Stimulated activated CD4-positive, alpha-beta T cell treated with anti-CD3 and anti-CD28 coated beads, Interleukin-15, amount 100 ng/mL, for 24 hours (primary cell): ENCODE measurements at places on chromosomes 2 and 18.
A peak's percentile ranks its signal among the peaks of the same experiment; 100 is the strongest.

DNA sequence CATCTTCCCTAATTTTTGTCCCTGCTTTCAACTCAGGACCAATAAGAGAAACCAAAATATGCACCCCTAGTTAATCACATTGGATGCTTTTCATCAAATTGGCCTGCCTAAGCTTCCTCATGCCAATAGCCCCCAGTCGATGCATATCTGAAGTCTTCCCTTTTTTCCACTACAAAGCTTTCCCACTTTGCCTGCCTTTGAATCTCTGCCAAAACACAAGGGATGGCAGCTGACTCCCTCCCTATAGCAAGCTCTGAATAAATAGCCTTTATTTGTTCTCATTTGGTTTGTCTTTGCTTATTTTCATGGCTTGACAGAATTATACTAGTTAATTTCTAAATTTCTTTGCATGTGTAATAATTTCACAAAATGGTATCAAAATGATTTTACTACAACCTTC is 621.2 kb downstream of the MBD2 start:
- no peak for DNase-seq

DNA sequence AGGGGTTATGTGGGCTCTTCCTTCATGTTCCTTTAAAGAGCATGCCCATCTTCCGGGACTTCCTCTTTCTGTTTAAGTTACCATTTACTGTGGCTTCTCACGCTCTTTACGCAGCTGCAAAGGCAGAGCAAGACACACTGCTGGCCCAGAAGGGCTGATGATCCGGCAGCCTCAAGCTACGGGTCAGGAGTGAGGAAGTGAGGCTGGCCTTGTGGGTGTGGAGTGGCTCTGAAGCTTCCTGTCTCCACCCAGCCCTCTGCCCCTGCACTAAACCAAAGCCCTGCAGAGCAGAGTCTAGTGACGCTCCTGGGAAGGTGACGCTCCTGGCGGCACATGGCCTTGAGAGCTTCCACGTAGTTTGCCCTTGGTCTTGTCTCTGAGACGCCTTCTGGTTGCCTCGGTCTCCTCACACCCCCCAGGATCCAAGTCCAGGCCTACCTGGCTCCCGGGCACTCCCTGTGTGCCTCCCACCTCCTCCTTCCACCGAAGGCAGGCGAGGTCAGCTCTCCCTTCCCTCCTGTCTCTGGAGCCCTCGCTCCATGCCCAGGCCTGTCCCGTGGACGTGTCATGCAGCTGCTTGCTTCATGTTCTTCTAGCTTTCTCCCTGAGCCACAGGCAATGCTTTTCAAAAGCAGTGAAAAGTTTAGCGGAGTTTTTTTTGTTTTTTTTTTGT is 50.3 kb downstream of the ARL4C start:
- DNase-seq: peak; percentile 82

DNA sequence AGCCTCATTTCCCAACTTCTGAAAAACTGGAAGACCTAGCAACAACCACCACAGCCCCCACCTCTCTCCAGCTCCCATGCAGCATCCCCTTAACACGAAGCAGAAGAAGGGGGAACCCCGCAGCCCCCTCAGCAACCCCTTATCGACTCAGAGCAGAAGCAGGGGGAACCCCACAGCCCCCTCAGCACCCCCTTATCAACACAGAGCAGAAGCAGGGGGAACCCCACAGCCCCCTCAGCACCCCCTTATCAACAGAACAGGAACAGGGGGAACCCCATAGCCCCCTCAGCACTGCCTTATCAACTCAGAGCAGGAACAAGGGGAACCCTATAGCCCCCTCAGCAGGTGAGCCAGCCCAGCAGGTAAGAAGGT is 6.7 kb downstream of the SLC66A2 start:
- DNase-seq: no peak

GRCh38 chr2:170886386-170886785 is 42.7 kb upstream of the GORASP2 start:
- no peak for DNase-seq

DNA sequence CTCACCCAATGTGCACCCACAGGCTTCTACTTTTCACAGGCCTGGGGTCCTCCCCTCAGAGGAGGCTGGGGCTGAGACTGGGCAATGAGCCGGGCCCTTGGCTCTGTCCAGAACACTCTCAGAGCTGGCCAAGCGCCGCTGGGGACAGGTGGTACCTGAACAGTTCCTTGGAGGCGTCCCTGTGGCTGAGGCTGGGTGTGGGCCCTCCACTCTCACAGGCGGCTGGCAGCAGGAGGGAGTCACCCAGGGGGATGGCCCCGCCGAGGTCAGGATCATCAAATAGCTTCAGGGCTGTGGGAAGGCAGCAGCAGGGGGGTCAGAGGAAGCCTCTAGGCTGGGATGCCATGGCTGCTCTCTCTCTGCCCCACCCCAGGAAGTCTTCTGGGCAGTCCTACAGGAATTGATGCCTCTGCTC is 27.1 kb downstream of the HS1BP3 start:
- no peak for DNase-seq

- peak; percentile 22 for DNase-seq
These were observed 15.3 kb downstream of the WNT10A start for GRCh38 chr2:218895759-218896500.

- no peak for DNase-seq
These were observed 78.1 kb upstream of the NPAS2 start for GRCh38 chr2:100741880-100742276.
